ENCODE measurements at places on chromosomes 2 and 18. TPM values are rescaled to one million over a fixed set of nuclear protein-coding genes. Genes with fewer than 3 reads are reported as not detected.

RESP18 gene
- total RNA-seq, result not detected

MFSD6 gene
- 14.8 TPM for total RNA-seq

CCDC141 gene
- 229 TPM for total RNA-seq

POTEI gene
- total RNA-seq, result not detected

IL1R1 gene
- total RNA-seq, result 5.7 TPM

CABYR gene
- total RNA-seq, result not detected

FAM237A gene
- 0.60 TPM for total RNA-seq

TRABD2A gene
- 1.0 TPM for total RNA-seq

TXNL4A gene
- total RNA-seq, result 98.3 TPM

TRIM43 gene
- not detected for total RNA-seq

CARF gene
- 5.6 TPM for total RNA-seq

BAZ2B gene
- 35.9 TPM for total RNA-seq

SLC23A3 gene
- 0.46 TPM for total RNA-seq
